M059J (cell line): ENCODE measurements at places on chromosomes 5 and 9.

- no peak for DNase-seq
Measured at GRCh38 chr5:158499075-158499891, 600.4 kb downstream of the EBF1 start.

GRCh38 chr9:93815677-93816076 is 139.5 kb downstream of the BARX1 start:
- no peak for DNase-seq

GRCh38 chr5:131096774-131097710 is 68.0 kb downstream of the HINT1 start:
- no peak for DNase-seq

DNA sequence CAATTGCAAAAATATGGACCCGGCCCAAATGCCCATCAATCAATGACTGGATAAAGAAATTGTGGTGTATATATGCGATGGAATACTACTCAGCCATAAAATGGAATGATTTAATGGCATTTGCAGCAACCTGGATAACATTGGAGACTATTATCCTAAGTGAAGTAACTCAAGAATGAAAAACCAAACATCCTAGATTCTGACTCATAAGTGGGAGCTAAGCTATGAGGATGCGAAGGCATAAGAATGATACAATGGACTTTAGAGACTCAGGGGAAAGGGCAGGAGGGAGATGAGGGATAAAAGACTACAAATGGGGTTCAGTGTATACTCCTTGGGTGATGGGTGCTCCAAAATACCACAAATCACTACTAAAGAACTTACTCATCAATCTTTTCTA is 247.6 kb upstream of the FBXL7 start:
- peak; percentile 10 for DNase-seq

- DNase-seq: peak; percentile 90
Measured at GRCh38 chr9:90987566-90987965, 185.9 kb downstream of the SYK start.

- no peak for DNase-seq
Measured at GRCh38 chr5:168332042-168332441, 40.6 kb downstream of the WWC1 start.

- no peak for DNase-seq
Measured at GRCh38 chr9:136665111-136665703, 2.5 kb downstream of the EGFL7 start.

GRCh38 chr5:1946776-1947175 is 64.1 kb upstream of the IRX4 start:
- DNase-seq: no peak

- no peak for DNase-seq
Measured at GRCh38 chr5:1824903-1825841, 24.0 kb downstream of the NDUFS6 start.

DNA sequence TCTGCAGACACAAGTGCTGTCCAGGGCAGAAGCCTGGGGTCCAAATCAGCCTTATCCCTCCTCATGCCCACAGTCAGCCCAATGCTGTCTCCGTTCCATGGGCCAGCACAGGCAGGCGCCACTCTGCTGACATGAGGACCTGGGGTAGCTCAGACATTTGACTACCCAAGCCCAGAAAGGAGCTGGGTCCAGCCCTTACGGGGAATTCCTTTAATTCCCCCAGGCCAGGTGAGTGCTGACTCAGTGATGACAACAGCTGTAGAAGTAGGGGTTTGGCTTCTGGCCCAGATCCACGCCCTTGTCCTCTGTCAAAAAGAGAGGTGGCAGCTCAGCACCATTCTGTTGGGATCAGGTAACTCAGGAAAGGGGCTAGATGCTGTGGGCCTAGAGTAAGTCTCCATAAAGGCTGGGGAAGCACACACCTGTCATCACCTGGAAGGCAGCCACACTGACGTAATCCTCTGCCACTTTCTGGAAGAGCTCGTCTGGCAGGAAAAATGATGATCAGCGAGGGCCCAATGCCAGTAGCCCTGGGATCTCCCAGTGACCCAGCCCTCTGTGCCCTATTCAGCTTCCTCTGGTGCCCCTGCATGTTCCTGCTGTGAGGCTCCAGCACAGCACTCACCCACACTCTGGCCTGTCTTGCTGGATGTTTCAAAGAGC is 1.9 kb downstream of the RAB24 start:
- DNase-seq: peak; percentile 48

GRCh38 chr9:72952914-72953313 is at the start of gene ALDH1A1:
Gene ALDH1A1, minus strand, starts transcription at chr9:72953053. Its CDS starts 53 bp downstream, at chr9:72953000.
- DNase-seq: peak; percentile 4

GRCh38 chr9:76690973-76691370 is 73.3 kb upstream of the PCA3 start:
- no peak for DNase-seq
